Right renal pelvis (tissue), 4 donors: ENCODE measurements at places on chromosomes 11 and 22.

GRCh38 chr11:29657709-29658108 is 359.1 kb downstream of the KCNA4 start:
- no peak for DNase-seq

DNA sequence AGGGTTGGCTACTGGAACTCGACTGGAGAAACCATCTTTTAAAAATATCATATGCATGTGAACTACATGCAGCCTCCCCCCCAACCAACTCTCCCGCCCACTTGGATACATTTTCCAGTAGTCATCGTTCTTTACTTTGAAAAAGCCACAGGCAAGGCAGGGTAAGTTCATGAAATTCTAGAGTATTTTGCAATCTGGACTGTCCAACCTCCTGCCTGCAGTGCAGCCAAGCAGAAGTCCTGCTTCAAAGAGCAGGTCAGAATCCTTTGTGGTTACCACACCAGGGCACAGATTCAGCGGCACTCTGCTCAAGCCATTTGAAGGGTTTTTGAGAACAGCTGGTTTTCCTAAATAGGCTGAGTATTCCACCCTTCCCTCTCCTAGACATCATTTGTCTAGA is 12.1 kb downstream of the ELF5 start:
- no peak for DNase-seq

DNA sequence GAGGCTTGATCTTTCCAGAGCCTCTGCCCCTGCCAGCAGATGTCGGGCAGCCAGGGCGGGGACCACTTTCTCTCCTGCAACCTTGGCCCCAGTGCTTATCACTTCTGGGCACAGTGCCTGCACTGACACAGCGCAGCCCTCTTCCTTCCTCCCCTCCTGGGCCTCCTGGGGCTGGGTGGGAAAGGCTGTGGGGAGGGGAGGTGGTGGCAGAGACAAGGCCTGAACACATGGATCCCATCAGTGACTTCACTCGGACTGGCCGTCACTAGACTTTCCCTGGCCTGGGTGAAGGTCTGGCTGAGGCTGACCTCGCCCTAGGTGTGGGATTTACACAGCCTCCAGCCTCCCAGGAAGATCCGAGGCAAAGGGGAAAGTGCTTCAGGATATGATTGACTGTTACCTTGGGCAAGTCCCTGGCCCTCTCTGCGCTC is 68.1 kb downstream of the LRRC32 start:
- no peak for DNase-seq

- no peak for DNase-seq
Observed at GRCh38 chr22:50670513-50670912, 2.1 kb upstream of the SHANK3 start.

GRCh38 chr11:76665921-76666351 is 4.6 kb downstream of the LRRC32 start:
- no peak for DNase-seq

DNA sequence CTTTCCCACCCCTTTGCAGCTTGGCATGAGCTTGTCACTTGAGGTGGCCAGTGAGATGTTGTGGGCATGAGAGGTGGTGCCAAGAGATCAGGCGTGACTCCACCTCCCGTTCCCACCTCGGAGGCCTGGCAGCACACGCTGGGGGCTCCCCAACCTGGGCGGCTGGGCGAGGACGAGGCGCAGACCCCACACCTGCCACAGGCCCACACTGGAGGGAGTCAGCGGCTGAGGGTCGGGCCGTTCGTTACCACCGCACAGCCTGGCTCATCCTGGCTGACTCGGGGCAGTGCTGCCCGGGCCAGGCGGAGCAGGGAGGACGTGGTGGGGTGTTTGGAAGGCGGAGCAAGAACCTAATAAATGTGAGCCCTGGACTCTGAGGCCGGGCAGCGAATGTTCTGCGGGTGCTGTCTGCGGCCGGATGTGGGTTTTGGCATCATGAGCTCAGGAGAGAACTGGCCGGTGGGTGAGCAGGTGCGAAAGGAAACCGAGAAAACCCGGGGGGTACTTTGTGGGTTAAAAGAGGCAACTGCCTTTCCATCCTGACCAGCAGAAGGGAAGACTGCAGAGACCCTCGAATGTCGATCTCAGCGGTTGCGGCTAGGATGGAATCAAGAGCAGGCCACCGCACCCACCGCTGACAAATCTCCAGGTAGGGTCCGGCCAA is 10.2 kb upstream of the IFITM3 start:
- DNase-seq: no peak

- no peak for DNase-seq
Observed at GRCh38 chr11:27837895-27838563, 137.8 kb upstream of the BDNF start.

DNA sequence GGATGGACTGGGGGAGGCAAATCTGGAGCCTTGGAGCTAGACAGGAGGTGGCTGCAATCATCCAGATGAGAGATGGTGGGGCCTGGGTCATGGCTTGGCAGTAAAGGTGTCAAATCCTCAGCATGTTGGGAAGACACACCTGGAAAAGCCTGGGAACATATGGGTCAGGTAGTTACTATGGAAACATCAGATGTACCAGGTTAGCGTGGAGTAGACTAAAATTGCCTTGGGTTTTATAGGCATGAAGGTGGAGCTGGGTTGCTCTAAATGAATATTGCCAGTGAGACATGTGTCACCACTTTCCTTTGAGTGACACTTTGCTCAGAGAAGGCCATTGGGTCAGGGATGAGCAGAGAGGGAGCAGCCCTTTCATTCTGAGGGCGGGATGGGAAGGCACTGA is 473.7 kb downstream of the TBC1D22A start:
- no peak for DNase-seq

DNA sequence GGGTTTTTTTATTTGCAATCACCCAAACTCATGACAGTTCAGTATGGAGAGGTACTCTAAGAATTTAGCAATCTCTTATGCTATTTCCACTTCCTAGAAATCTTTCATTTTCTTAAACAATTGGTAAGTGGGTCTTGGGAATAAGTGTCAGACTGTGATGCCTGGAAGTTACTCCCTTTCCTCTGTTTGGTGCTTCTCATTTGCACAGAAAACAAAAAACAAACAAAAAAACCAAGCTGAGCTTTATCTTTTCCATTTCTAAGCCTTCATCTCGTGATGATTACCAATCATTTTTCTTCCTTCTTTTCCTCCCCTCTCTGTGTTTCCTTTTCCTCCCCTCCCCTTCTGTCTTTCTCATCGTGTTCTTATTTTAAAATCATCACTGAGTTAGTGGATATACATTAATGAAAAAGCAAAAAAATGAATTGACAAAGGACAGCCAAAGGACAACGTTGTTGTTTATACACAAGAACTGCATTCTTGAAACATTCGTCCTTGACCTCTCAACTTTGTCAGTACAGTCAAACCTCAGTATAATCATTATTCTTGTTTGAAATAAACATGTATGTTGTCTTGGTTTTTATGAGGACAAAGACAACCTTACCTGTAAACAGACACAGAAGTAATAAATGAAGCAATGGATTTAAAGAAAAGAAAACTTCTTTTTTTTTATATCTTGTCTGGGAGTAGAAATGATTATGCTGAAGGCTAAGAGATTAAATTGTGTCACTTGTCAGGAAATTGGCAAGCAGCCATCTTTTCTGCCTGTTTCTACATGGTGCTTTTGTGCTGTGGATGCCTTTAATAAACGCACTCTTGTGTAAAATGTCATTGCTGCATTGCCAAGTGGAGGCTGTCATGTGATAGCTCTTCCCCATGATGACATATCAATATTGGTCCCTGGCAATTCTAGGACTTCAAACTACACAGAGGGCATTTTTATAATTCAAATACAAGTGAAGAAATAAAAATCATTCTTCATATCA is 803.2 kb upstream of the CCDC90B start:
- DNase-seq: no peak

DNA sequence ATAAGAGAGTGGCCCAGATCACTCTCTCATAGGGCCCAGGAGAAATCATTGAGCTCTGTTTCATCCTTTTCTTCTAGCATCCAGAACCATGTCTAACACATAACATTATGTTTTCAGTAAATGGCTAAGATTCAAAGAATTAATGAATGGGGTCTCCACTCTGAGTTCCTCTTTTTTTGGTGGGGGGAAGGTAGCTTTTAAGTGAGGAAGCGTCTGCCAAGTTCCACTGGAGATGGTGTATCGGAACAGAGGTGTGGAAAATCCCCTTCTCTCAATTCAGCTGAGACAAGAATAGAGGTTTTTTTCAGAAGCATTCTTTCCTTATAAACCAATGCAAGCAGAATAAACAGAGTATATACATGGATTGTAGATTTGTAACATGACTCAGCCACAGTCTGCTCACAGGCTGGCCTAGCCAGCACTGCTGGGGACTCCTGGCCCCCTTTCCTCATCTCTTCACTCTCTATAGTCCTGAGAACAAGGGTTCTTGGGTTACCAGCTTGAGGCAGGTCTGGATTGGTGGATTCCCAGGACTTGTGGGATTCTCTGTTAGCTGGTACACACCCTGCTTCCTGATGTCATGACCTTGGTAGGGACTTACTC is 97.2 kb downstream of the TRAF6 start:
- no peak for DNase-seq

DNA sequence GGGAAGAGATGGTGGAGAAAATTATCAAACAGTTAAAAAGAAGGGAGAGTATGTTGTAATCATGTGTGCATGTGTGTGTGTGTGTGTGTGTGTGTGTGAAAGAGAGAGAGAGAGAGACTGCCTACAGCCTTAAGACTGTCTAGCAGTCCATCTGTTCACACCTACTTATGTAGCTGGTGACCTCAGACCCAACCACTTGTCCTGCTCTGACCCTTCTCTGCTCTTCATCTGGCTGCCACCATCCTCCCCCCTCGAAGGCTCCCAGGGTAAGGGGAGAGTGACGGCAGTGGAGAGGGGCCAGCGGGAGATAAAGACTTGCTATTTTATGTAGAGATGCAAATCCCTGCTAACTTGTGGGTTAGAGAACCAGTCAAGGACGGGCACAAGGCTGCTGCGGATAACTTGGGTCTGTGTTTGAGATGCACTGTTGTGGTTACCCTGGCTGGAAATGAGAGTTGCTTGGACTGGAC is 24.9 kb upstream of the GRAMD1B start:
- DNase-seq: no peak

DNA sequence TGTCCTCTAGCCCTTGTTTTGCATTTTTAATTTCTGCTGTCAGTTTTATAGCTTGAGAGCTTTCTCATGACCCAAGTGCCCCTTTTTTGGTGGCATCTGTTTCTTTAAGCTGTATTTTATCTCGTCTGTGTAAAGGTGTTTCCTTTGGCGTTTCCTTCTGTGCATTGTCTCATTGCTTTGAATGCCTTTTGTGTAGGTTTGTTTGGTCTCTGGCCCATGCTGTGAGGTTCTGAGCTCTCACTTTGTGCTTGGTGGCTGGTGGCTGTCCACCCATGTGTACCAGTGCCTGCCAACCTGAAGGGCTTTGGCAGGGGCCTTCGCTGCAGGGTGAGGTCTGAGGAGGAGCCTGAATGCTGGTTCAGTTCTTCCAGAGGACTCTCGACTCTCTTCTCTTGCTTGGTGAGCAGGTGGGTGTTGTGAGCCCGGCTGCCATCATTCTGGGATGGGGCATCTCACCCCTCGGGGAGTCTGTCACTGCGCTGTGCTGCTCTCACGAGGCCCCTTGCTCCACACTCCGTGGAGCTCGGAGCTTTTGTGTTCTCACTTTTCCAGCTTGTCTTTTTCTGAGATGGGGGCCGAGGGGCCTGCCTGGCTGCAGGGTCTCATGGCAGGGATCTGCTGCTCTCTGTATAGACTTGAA is 14.9 kb downstream of the AP2A2 start:
- no peak for DNase-seq

GRCh38 chr22:26579331-26579886 is 10.5 kb downstream of the TPST2 start:
- no peak for DNase-seq

- no peak for DNase-seq
Observed at GRCh38 chr22:29816980-29817379, 21.1 kb downstream of the ASCC2 start.

DNA sequence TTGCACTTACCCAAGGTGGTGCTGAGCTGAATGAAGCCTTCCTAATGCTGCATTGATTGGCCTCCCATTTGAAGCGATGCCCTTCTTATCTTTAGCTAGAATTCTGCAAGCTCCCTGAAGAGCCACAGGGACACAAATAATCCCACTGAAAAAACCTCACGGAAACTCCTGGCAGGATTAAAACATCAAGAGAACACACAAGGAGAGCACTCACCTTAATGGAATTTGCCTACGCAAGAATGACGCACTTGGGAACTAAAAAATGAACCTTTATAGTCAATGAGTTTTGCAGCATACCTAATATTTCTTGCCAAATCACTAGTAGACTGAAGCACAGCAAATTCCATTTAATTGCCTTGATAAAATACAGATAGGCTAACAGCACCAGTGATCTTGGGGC is 232.8 kb upstream of the UBASH3B start:
- DNase-seq: no peak

GRCh38 chr11:126660321-126660720 is 304.8 kb downstream of the ST3GAL4 start:
- no peak for DNase-seq

DNA sequence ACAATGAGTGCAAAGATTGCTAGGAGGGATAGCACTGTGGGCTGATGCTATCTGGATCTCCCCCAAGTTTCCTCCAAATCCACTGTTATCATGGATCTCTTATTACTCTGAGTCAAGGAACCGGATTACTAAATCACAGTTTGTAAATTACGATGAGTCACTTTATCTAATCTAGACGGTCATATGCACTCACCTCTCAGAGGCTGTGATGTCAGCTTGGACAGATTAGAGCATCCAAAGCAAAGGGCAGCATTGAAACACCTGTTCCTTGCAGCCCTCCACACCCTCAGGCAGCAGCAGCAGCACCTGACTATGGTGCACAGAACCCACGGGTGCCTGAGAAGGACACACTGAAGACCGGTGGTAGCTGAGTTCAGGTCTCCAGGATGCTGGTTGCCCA is 14.0 kb upstream of the POU2AF1 start:
- no peak for DNase-seq

- no peak for DNase-seq
Observed at GRCh38 chr22:42294034-42294985, 23.9 kb upstream of the TCF20 start.

DNA sequence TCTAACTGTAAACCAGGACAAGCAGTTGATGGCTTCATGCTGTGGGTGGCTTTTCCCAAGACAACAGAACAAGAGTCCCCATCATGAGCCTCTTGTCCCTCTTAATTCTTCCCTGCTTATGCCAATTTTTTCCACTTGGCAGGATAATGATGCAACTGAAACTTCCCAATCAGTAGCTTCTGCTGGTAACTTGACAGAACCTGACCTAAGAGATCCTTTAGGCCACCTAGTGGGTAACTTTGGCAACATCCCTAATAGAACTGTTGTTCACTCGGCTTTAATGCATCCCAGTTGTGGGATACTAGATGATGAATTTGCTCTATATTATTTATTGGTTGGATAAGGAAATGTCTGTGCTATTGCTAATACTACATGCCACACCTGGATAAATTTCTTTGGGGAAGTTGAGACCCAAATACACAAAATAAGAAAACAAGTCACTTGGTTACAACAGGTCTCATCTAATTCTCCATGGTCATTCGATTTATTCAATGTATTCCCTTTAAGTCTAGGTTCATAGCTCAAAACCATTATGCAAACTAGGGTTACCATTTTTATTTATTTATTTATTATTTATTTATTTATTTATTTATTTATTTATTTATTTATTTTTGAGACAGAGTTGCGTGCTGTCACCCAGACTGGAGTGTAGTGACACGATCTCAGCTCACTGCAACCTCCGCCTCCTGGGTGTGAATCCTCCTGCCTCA is 41.4 kb upstream of the NFAM1 start:
- DNase-seq: no peak
